ENCODE measurements at places on chromosomes 6 and 20.

DNA sequence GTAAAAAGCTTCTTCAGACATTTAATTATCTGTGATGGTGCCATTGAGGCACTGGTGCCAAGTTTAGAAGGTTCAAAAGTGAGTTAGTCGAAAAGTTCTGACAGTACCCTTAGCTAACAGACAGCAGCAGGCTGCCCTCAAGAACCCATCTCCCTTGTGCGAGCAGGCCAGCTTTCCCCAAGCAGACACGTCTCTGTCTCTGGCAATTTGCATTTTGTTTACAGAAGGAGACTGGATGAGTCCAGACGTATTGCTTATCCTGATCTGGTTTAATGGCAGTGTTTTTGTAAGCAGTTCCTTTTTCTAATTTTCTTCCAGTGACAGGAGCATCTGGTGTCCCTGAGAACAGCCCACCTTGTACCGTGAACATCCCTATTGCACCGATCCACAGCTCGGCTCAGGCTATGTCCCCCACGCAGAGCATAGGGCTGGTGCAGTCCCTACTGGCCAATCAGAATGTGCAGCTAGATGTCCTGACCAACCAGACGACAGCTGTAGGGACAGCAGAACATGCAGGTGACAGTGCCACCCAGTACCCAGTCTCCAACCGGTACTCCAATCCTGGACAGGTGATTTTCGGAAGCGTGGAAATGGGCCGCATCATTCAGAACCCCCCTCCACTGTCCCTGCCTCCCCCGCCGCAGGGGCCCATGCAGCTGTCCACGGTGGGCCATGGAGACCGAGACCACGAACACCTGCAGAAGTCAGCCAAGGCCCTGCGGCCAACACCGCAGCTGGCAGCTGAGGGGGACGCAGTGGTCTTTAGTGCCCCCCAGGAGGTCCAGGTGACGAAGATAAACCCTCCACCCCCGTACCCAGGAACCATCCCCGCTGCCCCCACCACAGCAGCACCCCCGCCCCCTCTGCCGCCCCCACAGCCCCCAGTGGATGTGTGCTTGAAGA, 58.3 kb upstream of the TMEM181 start:
- DNase-seq: no peak

DNA sequence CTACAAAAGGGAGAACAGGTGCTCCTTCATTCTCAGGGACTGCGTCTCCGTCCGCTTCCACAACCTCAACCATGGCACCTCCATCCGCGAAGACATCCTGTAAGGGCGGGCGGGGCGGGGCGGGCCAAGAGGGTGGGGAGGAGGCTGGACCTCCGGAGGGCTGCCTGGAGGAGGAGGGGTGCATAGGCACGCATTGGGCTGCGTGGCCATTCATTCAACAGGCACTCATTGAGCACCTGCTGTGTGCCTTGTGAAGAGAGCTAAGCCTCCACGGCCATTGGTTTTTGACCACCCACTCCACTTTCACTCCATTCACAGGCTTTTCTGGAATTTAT, 435 bp downstream of the ZSWIM3 start:
- no peak for DNase-seq

DNA sequence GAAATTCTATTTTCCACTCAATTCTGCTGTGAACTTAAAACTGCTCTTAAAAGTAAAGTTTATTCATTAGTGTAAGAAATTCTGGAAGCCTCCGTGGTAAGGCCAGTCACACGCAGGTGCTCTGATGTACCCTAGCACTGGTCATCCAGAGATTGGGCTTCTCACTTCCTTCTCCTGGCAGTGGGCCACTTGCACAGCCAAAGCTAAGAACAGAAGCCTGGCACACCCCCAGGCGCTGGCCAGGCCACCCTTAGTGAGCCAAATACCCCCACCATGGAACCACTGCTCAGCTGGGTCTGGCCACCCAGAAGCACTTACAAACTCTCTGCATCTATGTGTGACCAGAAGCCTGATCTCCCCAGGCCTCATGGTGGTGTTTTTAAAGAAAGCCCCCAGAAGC, 35.3 kb upstream of the ARFGEF2 start:
- no peak for DNase-seq

DNA sequence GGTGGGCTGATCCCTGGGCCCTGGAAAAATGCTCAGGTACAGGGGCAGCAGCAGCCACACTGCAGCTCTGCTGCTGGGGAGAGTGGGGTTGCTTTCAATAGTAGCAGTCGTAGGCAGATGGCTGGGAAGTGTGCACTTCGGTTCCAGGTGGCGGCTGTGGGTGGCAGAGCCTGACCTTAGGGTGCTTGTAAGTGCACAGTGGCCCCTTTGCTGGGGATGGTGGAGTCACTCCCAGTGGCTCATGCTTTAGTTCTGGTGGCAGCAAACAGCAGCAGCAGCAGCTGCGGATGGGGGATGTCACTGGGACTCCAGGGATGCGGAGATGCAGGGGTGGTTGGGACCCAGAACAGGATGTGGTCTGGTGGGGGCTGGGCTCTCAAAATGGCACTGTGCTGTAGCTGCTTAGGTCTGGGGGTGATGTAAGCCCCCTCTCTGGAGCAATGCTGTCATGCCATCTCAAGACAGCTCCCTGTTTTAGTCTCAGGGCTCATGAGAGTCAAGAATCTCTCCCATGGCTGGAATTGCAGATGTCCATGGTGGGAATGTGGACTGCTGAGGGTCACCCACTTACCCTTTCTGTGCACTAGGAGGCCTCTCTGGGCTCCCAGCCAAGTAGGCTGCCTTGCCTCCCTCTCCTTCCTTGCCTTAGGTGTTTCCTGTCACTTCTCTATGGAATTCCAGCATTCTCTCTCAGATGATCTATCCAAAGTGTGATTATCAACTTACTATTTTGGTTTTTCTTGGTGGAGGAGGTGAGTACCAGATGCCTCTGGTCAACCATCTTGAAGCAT, 146.7 kb upstream of the SLC22A23 start:
- no peak for DNase-seq

DNA sequence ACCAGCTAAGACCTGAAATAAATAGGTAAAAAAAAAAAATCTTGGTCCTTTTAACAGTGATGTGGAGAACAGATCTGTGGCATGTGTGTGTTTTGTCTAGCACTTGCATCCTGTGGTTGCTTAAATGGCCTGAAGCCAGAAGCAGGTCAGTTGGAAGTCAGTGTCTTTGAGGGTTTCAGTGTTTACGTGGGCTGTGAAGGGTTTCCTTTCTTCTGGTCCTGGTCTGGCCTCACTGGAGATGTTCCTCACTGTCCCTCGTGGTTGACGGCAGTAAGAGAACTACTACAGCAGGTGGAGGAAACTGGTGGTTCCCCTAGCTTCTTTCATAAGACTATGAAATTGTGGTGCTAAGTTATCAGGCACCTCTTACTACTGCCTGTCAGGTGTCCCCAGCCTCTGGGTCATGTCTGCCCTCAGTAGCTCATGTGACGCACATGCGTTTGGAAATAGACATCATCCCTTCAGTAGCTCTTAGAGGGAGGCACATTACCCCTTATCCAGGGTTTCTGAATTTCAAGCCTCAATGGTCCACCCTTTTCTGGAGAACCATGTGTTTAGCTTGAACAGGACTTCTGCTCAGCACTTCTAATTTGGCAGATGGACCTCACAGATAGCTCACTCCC, 59.4 kb upstream of the SCP2D1 start:
- no peak for DNase-seq

- peak; percentile 49 for DNase-seq
Measured at GRCh38 chr6:34523441-34524206, 32.5 kb downstream of the SPDEF start.
